Stimulated activated CD4-positive, alpha-beta T cell treated with anti-CD3 and anti-CD28 coated beads, Interleukin-1b, Interleukin-23, amount 100 ng/mL, for 24 hours (primary cell): ENCODE measurements at places on chromosomes 2 and 18.

- DNase-seq = no peak
Observed at GRCh38 chr2:71347517-71347916, 15.9 kb downstream of the ZNF638 start.

DNA sequence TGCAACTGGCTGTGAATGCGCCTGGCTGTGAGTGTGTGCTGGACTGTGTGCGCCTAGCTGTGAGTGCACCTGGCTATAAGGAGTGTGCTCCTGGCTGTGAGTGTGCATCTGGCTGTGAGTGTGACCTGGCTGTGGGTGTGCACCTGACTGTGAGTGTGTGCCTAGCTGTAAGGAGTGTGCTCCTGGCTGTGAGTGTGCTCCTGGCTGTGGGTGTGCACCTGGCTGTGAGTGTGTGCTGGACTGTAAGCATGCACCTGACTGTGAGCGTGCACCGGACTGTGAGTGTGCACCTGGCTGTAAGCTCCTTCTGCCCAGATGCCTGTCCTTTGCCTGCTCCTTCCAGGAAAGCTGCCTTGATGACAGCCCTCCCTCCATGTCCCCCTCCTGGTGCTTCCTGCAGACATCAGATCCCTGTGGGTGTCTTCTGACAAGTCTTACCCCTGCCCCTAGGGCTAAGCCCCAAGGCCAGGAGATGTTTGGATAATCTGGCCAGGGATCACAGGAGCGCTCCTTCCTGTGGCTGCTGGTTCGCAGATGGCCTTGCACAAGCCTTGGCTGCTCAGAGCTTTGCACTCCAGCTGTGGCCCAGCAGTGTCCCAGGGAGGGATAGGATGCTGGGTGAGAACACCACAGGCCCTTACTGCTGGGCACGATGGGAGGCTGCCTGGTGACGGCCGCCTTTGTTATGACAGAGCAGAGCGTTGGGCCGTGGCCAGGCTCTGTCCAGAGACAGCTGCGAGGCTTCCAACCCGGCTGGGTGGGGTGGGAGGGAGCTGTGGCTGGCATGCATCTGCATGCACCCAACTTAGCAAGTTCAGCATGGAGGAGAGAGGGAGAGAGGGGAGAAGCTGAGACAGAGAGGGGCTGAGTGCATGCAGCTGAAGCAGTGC is 89.9 kb downstream of the GLI2 start:
- DNase-seq = no peak

GRCh38 chr2:145302886-145303285 is 783.0 kb upstream of the ZEB2 start:
- no peak for DNase-seq

DNA sequence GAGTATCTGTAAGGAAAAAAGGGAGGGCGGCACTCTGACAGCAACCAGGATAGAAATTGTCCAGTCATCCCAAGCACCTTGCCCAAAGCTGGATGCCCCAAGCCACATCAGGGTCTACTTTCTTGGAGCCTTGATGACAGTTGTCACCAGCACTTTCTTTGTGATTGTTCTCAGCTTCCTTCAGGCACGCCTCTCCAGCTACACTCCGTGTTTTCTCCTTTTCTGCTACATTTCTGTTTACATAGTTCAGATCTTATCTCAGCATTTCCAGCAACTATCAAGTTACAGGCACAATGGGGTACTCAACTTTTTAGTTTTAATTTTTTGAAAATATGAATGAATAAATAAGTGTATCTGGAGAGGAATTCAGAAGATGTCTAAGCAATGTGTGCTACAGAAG is 115.3 kb upstream of the CELF4 start:
- DNase-seq = no peak

GRCh38 chr2:174485788-174486562 is 854 bp downstream of the GPR155 start:
- DNase-seq = no peak

GRCh38 chr2:140814141-140814540 is 1316.7 kb downstream of the LRP1B start:
- no peak for DNase-seq

DNA sequence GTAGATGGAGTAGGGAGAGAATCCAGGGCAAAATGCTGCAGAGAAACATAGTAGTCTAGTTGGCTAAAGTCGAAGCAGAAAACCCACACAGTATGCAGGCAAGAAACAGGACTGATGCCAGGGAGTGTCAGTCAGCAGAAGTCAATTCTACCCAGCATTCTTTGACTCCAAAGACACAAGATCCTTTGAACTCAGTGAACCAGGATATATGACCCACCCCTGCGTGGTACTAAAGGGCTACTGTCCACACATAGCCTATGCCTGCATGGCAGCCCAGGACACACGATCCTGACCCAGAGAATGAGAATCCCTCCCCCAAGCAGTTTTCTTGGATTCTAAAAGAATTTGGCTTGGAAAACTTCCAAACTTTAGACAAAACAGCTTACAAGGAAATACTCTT is 42.5 kb downstream of the ALK start:
- no peak for DNase-seq

GRCh38 chr2:1887915-1888314 is 143.6 kb upstream of the PXDN start:
- DNase-seq = no peak

GRCh38 chr18:59696311-59697235 is 650 bp downstream of the CCBE1 start:
- DNase-seq = no peak

GRCh38 chr18:23499291-23499781 is 4.0 kb upstream of the RMC1 start:
- DNase-seq = no peak

GRCh38 chr2:7467782-7468447 is 550.7 kb downstream of the RNF144A start:
- DNase-seq = no peak

- no peak for DNase-seq
Observed at GRCh38 chr2:211203986-211204385, 647.6 kb downstream of the CPS1 start.

- DNase-seq = no peak
Observed at GRCh38 chr2:69798290-69798908, 31.1 kb upstream of the GMCL1 start.

DNA sequence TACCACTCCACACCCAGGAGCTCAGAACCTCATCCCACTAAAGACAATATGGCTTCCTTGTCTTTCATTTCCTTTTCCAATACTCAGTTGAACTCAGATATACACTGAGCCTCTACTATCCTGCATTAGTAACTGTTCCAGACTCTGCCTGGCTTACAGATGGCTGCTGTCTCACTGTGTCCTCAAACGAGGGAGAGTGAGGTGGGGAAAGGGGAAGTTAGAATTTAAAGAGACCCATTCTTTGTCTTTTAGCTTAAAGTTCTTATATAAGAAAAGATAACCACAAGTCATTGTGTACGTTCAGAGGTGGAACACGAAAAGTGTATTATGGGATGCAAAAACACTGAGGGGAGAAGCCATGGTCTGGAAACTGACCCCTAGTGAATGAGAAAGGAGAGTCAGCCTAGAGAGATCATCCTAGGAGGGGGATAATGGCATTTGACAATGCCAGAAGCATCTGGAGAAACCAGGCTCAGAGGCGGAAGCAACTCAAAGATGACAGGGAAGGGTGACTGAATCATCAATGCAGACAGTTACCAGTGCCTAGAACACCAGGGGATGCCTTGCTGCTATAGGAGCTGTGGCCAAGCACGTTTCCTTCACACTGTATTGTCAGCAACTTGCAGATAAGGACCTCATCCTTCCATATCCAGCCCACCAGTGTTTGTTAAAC is 170.7 kb downstream of the CYRIA start:
- DNase-seq = no peak

DNA sequence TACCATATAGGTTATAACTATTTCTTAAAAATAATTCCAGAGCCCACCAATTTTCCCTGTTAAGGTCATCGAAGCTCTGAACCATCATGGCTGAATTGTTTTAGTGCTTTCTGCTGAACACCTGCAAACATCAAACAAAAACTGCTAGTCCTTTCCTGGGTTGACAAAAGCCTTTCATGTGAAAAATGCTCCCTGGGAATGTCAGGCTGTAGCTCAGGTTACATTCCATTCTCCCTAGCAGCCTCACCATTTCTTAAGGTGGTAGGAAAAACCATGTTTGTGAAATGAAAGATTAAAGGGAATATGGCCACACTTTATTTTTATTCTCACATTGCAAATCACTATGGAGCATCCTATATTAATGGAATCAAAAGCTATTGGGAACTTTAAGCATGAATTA is 5.7 kb downstream of the TCF4 start:
- no peak for DNase-seq

DNA sequence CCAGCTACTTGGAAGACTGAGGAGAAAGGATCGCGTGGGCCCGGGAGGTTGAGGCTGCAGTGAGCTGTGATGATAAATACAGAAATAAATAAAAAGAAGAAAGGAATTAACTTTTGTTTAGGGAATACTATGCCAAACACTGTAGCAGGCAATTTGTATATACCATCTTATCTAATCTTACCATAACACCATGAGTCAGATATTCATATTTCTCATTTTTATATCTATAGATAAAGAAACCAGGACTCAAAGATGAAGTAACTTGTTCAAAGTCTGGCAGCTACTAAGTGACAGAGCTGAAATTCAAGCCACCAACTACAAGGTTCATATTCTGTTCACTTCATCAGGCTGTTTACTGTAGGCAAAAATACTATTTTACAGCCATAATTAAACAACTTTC is 119.2 kb upstream of the SLC39A10 start:
- DNase-seq = no peak

DNA sequence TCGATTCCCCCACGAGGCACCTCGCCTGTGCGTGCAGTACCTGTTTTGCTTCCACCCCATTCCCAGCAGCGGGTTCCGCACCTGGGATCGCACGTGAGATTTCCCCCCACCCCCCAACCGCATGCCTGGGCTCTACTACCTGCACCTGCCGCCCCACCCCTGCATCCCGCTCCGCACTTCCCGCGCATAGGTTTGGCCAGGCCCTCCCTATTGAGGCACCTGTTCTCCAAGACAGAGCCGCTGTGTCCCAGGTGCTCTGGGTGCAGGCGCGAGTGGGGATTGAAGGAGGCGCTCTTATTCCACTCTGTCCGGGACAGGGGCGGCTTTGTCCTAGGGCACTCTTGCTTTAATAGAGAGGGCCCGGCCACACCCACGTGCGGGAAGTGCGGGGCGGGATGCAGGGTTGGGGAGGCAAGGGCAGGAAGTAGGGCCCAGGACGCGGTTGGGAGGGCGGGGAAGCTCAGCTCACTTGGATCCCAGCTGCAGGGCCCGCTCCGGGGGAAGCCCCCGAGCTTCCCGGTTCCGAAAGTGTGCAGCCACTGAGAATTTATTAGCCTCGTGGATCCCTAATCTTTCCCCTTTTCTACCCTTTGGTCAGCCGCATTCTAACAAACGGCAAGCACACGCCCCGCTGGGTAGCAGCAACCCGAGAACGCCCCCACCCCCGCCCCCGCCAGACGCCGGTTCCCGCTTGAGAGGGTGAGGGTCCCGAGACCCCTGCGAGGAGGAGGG is 670 bp upstream of the MOCOS start:
- DNase-seq = no peak

DNA sequence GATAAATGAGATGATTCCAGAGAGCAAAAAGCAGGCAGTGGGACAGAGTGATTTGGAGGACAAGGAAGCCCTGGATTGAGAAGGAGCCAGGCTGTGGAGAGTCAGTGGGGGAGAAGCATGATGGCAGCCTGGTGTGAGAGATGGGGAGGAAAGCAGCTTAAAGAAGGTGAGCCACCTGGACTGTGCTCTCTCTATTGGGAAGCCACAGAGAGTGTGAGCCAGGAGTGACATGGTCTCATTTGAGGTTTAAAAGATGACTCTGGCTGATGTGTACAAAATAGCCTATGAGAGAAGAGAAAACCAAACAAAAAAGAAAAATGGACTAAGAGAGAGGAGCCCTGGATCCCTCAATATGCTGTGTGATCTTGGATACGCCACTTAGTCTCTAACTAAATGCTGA is 12.9 kb upstream of the EPAS1 start:
- no peak for DNase-seq

DNA sequence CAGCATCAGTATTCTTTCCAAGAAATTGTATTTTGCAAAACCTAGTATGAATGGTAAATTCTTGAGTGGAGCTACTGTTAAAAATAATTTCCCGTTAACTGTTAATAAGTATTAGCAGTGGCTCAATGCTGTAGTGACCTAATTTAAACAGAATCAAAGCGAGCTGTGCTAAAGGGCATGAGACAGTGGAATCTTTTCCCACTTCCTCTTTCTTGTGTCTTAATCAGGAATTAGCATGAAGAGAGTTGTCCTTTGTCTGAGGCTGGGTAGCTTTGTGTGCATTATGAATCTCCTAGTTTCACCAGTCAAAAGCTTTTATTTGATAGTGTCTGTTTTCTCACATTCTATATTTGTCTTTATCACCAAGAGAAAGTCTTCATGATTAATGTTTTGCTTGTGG is 298.8 kb upstream of the GCFC2 start:
- no peak for DNase-seq

GRCh38 chr2:160175169-160176134 is 24.6 kb downstream of the ITGB6 start:
- no peak for DNase-seq

- DNase-seq = no peak
Observed at GRCh38 chr2:127700527-127701192, 637 bp upstream of the SFT2D3 start.

- no peak for DNase-seq
Observed at GRCh38 chr2:99512181-99512591, 22.4 kb upstream of the REV1 start.

DNA sequence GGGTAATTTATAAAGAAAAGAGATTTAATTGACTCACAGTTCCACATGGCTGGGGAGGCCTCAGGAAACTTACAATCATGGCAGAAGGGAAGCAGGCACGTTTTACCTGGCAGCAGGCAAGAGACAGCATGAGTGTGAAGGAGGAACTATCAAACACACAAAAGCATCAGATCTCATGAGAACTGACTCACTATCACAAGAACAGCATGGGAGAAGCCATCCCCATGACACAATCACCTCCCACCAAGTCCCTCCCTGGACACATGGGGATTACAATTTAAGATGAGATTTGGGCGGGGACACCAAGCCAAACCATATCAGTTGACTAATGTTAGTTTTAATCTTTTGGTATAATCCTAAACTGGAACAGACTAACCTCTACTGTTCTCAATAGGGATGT is 49.1 kb upstream of the CPO start:
- DNase-seq = no peak

- no peak for DNase-seq
Observed at GRCh38 chr2:190807886-190808285, 72.7 kb upstream of the GLS start.

- no peak for DNase-seq
Observed at GRCh38 chr18:12345491-12346239, 31.4 kb downstream of the AFG3L2 start.

DNA sequence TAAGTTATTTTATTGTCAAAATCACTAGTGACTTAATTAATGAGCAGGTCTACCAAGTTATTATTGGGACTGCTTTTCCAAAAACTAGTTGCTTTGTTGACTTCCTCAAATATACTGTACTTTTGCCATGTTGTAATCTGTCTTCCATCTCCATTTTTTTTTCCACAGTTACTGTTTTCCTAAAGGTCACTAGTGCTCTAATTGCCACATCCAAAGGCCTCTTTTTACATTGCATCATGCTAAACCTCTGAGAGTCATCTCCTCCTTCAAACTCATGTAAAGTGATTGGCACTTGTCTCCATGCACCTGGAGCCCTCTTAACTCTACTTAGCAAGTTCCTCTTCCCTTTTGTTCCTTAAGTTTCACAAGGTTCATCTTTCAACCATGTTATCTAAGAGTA is 11.8 kb downstream of the PMAIP1 start:
- DNase-seq = no peak
